T-helper 2 cell (primary cell): ENCODE measurements at places on chromosomes 4 and X.

DNA sequence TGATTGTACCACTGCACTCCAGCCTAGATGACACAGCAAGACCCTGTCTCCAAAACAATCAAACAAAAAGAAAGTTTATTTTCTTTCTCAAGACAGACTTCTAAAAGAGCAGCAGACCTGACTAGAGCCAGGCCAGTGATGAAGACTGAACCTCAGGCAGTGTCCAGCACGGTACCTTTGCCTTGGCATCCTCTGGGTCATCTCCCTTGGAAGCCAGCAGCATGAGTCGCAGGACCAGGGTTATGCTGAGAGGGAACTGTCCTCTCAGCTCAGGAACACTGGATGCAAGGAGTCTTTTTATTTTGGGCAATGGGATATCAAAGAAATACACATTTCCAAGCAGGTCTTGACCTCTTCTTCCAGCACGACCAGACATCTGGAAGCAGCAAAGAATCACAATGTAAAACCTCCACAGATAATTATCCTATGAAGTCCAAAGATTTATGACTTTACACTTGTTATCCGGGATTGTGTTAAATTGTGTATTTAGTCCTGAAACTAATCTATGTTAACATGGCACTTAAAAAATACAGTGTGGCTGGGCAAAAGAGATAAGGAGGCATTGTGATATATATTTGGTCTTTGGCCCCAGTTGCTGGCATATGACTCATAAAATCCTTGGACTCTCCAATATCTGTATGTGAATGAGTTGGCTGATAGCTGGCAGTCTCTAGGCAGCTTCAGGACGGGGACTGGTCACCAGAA lies 66.0 kb upstream of the DDX60 start:
- DNase-seq: no peak

- DNase-seq: no peak
These were observed 664.5 kb downstream of the PDHA2 start for GRCh38 chr4:96504386-96504785.

DNA sequence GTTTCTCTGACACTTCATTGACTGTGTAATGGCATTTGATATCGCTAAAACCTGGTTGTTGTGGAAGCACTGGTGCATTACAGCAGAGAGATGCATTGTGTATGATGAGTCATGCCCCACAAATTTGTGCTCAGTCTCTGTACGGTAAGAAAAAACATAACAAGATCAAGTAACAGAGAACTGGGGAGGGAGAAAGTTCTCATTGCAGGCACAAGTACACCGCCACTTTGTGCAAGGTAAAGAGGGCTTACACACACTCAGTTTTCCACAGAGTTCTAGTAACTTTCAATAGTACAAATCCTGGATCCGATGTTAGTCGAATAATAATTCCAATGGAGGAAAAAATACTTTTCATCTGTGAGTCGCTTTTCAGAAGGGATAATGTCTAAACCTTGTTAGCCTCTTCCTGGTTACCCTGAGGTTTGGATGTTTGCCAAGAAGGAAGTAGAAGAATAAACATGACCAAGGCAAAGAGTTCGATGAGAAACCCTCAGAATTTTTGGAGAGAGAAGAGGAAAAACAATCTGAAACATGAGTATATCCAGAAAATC lies 512.5 kb upstream of the SLIT2 start:
- DNase-seq: no peak

DNA sequence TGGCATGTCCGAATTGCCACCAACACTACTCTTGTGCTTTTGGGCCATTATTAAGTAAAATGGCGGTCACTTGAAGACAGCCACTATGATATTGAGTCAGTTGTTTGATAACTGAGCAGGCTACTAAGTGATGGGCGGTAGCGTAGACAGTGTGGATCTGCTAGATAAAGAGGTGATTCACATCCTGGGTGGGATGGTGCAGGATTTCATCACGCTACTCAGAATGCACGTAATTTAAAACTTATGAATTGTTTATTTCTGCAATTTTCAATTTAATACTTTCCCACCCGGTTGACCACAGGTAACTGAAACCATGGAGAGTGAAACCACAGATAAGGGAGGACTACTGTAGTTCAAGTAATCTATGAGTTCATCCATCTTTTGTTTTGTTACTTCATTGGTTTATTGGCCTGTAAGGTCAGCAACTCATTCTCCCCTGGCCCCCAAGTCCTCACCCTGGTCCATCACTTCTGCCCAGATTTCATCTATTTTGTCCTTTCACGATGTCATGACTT lies 2.9 kb downstream of the ARAF start:
- DNase-seq: peak; percentile 29

- no peak for DNase-seq
These were observed 273.0 kb downstream of the ARHGAP24 start for GRCh38 chr4:85747882-85748491.

GRCh38 chrX:15929194-15929593 lies 74.6 kb upstream of the AP1S2 start:
- DNase-seq: no peak

DNA sequence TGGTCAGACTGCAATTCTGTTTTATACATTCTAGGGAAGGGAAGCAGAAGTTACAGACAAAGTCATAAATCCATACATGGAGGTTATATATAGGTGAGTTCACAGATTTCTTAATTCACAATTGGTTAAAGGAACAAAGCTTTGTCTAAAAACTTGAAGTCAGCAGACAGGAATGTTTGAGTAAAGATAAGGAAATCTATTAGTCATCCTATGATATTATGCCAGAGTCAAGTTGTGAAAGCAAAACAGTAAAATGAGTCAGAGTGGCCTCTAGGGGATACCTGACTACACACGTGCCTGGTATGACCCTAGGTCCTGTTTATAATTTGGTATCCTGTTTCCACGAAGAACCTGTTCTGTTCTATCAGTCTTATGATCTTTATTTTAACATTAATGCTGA lies 31.5 kb downstream of the ACTRT1 start:
- DNase-seq: no peak

- no peak for DNase-seq
These were observed 28.0 kb downstream of the PRPS2 start for GRCh38 chrX:12819222-12819621.

GRCh38 chr4:22672944-22673343 lies 19.8 kb upstream of the GBA3 start:
- DNase-seq: peak; percentile 28

DNA sequence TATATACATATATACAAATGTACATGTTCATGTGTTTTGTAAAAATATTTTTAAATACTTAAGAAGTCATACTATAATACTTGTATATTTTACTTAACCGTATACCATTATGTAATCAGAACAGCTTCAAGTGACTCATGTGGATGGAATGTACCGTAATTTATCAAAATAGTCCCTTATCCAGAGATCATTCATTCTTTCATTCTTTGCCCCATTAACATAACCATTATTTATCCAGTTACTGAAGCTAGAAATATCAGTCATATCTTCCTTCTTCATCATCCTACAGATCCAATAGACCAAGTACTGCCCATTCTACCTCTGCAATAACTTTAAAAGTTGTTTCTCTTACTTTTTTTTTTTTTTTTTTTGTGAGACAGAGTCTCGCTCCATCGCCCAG lies 164.2 kb downstream of the MAB21L2 start:
- DNase-seq: no peak

DNA sequence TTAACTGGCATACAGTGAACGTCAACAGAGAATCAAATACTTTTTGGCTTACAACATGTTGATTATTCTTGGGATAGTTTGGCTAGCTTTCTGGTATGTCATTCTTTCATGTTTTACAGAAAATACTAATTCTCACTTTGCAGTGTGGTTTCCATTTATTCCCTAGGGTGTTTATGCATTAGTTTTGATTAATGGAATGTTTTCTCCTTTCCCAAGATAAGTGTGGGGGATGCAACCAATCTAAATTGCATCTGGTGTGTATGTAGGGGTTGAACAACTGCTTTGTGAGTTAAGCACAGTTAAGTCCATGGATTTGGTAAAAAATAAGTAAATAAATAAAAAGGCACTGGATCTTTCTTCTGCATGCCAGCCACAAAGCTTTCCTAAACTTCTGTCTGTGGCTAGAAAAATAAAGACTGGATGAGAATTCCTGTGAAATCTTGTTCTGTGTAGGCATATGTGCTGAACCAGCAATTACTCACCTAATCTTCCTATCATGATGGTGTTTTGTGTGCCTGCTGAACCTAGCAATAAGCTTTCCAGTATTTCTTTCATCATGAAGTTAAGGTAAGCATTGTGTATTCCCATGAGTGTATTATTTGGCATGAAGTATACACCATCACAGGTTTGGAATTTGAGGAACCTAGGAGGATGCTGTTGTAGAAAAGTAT lies 50.6 kb upstream of the TENM3 start:
- no peak for DNase-seq

DNA sequence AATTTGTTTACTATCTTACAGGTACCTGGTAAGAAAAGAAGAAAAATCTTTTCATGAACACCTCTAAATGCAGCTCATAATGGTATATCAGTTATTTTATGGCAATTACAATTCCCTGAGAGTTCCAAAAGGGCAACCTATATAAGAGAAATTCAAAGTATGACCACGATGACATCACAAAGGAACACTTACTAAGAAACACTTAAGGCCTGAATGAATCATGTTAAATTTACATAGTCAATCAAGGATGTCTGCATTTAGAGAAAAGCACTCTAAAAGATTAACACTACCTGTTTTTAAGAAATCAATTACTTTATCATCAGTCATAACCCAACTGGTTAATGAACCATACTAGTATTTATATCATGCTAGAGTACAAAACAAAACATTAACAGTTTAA lies 63.9 kb downstream of the LCORL start:
- no peak for DNase-seq

GRCh38 chr4:88985088-88985773 lies 71.8 kb downstream of the FAM13A start:
- DNase-seq: no peak

DNA sequence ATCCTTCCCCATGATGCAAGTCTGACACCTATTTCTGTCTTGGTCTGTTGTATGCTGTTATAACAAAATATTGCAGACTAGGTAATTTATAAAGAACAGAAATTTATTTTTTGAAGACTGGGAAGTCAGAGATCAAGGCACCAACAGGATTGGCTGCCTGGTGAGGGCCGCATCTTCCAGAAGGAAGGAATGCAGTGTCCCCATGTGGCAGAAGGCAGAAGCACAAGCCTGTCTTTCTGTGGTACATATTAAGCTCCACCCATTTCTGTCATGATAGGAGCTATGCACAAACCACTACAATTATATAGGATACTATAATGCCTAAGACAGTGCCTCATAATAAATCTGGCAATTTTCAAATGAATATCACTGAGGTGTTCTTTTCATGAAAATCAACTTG lies 502.3 kb upstream of the DIAPH2 start:
- DNase-seq: no peak

DNA sequence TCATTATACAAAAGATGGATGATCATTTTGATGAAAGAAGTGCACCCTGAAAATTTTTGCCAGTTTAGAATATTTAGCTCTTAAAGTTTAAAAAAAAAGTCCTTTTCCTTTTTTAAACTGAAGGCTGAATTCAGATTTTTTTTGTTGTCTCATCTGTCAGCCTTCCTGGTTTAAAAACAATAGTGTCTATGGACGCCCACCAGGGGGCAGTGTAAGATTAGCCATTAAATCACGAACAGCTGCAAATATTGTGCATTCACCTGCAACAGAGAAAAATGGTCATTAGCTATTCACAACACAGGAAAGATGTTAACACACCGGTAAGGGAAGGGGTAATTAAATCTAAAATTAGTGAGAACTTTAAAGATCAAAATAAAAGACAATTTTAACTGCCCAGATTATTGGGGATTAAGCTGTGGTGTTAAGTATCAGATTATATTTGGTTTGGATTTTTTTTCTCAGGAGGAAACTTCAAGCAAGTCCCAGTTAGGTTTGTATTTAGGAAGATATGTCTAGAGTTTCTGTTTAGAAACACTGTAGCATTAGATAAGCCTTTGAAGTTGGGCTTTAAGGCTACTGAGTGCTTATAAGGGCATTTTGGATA lies 4.4 kb upstream of the CXorf38 start:
- DNase-seq: peak; percentile 52

GRCh38 chrX:9333873-9334560 lies 130.8 kb upstream of the TBL1X start:
- DNase-seq: no peak

DNA sequence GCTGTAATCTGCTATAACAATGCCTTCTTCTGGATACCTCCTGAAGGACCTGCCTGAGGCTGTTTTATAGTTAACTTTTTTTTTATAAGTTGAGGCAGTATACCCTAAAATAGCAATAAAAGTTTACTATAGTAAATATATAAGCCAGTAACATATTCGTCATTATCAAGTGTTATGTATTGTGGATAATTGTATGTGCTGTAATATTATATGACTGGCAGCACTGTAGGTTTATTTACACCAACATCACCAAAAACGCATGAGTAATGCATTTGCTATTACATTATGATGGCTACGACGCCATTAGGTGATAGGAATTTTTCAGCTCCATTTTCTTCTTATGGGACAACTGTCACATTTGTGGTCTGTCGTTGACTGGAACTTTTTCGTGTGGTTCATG lies 237.2 kb upstream of the PITX2 start:
- DNase-seq: no peak

- no peak for DNase-seq
These were observed 283.2 kb downstream of the ARHGAP10 start for GRCh38 chr4:148015058-148015457.

DNA sequence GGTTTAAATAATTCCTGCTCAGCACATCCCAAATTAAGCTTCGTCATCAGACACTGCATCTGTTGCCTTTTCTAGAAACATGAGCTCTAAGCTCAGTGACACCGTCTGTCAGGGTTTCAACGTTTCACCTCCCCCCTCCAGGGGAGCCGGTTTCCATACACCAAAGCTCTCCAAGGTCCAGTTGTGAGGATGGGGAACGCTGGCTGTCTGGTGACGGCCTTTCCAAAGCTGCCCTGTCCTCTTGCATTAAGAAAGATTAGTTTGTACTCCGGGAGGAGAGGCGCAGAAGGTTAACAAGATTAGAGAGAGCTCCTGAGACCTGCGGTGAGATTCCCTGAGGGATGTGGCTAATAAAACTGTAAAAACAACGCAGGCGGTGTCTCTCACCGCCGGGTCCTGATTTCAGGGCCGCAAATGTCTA lies 43.2 kb downstream of the ASMT start:
- DNase-seq: no peak

- DNase-seq: no peak
These were observed 56.2 kb upstream of the MAPK10 start for GRCh38 chr4:86416081-86416480.

GRCh38 chrX:140432346-140433175 lies 72.3 kb downstream of the SOX3 start:
- DNase-seq: no peak

GRCh38 chr4:681736-682451 lies 7.1 kb downstream of the SLC49A3 start:
- DNase-seq: peak; percentile 34

GRCh38 chrX:132442691-132443090 lies 46.1 kb downstream of the MBNL3 start:
- DNase-seq: no peak

- no peak for DNase-seq
These were observed 29.6 kb upstream of the NKRF start for GRCh38 chrX:119635799-119636198.

- DNase-seq: no peak
These were observed 363.8 kb upstream of the FTHL17 start for GRCh38 chrX:31435592-31435991.

- DNase-seq: no peak
These were observed 6.4 kb upstream of the SEPTIN11 start for GRCh38 chr4:76943129-76943620.

GRCh38 chr4:5036239-5036638 lies 15.0 kb upstream of the STK32B start:
- DNase-seq: no peak

- no peak for DNase-seq
These were observed 30.3 kb downstream of the COPS4 start for GRCh38 chr4:83065266-83065665.
